ENCODE measurements at places on chromosomes 1 and 21.
A peak's percentile ranks its signal among the peaks of the same experiment; 100 is the strongest.

- peak; percentile 0 for DNase-seq
Observed at GRCh38 chr1:227892489-227893299, 55.0 kb downstream of the WNT9A start.

- no peak for DNase-seq
Observed at GRCh38 chr1:109622137-109622892, 2.7 kb downstream of the AMPD2 start.

DNA sequence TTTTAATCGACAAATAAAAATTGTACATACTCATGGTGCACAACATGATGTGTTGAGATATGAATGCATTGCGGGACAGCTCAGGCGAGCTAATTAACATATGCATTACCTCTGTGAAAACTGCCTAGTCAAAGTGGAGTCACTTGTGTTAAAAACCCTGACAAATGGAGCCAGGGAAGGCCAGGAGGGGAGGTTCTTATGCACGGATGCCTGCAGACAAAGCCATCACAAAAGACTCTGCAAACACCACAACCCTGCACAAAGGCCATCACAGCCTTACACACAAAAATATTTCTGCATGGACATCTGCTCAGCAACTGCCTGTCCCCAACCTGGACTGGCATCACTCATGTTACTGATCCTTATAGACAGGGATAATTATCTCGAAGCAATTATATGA lies 204.4 kb upstream of the AJAP1 start:
- no peak for DNase-seq

DNA sequence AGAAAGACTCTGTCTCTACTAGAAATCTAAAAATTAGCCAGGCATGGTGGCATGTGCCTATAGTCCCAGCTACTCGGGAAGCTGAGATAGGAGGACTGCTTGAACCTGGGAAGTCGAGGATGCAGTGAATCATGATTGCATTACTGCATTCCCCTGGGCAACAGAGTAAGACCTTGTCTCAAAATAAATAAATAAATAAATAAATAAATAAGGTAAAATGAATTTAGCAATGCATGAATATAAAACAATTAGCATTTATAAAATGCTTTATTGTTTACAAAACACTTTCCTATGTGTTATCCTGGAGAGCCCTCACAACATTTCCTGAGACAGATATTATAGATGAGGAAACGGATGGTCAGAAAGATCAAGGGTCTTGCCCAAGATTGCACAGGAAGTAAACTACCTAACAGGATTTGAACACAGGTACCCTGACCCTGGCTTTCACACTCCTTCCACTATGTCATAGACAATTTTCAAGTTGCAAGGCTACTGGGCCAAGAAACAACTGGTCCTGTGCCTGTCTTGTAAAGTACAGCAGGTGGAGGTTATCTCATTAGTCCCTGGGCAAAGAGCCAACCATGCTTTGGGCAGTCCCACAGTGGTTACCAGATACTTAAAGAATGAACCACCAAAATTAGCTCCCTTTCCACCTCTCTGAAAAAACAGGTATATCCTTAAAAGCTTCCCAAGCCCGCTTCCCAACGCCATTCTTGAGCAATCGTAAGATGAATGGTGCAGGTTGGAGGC lies 15.4 kb upstream of the VSIG8 start:
- DNase-seq: no peak

DNA sequence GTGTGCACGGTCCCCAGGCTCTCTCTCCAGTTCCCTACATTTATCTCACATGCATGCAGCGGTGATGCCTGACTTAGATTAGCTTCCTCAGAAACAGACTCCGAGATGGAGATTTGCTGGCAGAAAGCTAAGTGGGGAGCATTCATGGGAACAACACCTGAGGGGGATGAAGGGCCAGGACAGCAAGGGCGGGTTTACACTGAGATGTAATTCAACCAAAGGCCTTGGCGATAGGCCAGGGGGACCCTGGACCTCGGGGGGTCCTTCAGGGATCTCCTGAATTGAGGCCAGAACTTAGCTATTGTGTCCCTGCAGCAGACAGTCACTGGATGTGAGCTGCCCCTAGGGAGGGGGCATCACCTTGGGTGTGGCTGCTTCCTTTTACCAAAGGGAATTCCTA lies 246.1 kb upstream of the CSF3R start:
- no peak for DNase-seq

DNA sequence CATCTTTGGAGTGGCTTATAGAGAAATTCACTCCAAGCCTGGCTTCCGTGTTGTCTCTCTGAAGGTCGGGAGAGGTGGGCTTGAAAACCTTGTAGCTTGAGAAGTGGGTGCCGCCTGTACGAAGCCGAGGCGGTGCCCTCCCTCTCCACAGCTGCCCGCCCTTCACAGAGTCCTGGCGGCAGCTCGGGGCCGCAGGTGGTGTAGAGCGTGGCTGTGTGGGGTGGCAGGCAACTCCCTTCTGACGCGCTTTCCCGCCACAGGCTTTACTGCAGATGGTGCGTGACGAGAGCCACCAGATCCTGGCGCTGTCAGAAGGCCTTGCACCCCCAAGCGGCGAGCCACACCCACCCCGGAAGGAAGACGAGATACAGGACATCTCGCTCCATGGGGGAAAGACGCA lies 33.1 kb upstream of the DIP2A start:
- peak; percentile 40 for DNase-seq

DNA sequence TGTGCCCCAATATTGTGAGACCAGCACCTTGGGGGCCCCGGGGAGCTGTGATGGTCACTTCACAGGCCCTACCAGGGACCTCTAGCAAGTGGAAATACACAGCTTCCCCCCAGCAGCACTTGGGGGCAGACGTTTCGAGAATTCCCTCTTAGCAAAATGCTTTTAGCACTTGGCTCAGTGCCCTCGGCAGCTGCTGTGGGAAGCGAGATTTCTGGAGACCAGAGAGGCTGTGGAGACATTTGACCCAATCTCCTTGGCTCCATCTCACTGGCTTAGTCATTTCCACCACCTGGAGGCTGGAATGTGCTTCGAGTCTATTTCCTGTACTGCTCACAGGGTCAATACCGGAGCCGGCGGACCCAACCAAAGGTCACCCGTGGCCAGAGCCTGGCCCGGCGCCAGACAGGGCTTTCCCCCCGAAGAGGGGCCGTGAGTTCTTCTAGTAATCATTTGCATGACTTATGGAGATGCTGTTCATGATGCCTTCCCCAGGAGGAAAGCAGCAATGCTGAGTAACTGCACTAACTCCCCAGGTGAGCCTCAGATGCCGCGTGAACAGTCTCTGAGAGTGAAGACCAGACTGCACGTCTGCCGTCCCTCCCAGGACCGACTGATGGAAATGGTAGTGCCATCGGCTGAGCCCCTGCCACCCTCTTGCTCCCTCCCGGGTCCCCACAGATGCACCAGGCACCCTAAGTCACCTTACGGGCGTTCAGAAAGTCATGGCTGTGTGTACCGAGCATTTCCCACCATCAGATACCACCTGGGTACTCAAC lies 4.4 kb upstream of the C2CD2 start:
- DNase-seq: no peak

GRCh38 chr1:150596095-150596892 lies 16.9 kb upstream of the MCL1 start:
- no peak for DNase-seq

- no peak for DNase-seq
Observed at GRCh38 chr1:118999348-119000071, 11.4 kb upstream of the TBX15 start.

GRCh38 chr1:202016022-202016810 lies 5.8 kb downstream of the ELF3 start:
- DNase-seq: no peak

GRCh38 chr1:177864538-177865305 lies 105.1 kb downstream of the SEC16B start:
- DNase-seq: no peak

GRCh38 chr1:31166462-31166861 lies 73.2 kb downstream of the NKAIN1 start:
- DNase-seq: no peak

- DNase-seq: no peak
Observed at GRCh38 chr21:41834252-41834925, 44.8 kb downstream of the PRDM15 start.

DNA sequence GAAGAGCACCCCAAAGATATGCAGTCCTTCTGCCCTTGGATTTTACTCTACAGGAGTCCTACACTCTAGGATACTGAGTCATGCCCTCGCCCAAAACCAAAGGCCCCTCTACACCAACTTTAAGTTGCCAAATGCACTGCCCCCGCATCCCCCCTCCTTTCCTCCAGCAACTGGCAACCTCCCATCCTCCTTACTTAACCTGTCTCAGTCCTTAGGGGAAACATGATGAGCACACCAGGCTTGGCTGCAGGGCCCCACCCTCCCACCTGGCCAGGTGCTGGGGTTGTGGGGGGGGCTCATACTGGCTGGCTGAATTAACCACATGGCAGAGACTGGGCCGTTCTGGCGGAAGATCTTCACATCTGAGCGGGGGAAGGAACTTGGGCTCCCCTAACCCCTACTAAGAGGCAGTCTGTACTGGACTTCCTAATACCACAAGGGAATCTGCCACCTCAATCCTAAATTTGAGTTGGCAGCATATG lies 1.2 kb downstream of the HDGF start:
- DNase-seq: peak; percentile 66

- DNase-seq: peak; percentile 25
Observed at GRCh38 chr1:72037745-72038343, 244.5 kb downstream of the NEGR1 start.

- DNase-seq: peak; percentile 27
Observed at GRCh38 chr1:39409055-39409816, 82.2 kb upstream of the BMP8A start.

GRCh38 chr1:70727886-70728489 lies 316.9 kb downstream of the CTH start:
- DNase-seq: no peak

GRCh38 chr1:38716229-38716628 lies 143.3 kb downstream of the RRAGC start:
- DNase-seq: no peak

DNA sequence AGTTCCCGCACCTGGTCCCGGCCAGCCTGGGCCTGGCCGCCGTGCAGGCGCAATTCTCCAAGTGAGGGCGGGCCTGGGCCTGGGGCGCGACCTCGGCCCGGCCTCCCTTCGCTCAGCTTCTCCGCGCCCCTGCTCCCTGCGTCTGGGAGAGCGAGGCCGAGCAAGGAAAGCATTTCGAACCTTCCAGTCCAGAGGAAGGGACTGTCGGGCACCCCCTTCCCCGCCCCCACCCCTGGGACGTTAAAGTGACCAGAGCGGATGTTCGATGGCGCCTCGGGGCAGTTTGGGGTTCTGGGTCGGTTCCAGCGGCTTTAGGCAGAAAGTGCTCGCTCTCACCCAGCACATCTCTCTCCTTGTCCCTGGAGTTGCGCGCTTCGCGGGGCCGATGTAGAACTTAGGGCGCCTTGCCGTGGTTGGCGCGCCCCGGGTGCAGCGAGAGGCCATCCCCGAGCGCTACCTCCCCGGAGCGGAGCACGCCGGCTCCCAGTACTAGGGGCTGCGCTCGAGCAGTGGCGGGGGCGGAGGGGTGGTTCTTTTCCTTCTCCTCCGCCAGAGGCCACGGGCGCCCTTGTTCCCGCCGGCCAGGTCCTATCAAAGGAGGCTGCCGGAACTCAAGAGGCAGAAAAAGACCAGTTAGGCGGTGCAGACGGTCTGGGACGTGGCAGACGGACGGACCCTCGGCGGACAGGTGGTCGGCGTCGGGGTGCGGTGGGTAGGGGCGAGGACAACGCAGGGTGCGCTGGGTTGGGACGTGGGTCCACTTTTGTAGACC lies 1.2 kb downstream of the OLIG1 start:
- DNase-seq: peak; percentile 31

- no peak for DNase-seq
Observed at GRCh38 chr1:192993426-192994085, 65.6 kb downstream of the UCHL5 start.

GRCh38 chr1:156828400-156829124 lies 11.9 kb upstream of the SH2D2A start:
- DNase-seq: no peak

DNA sequence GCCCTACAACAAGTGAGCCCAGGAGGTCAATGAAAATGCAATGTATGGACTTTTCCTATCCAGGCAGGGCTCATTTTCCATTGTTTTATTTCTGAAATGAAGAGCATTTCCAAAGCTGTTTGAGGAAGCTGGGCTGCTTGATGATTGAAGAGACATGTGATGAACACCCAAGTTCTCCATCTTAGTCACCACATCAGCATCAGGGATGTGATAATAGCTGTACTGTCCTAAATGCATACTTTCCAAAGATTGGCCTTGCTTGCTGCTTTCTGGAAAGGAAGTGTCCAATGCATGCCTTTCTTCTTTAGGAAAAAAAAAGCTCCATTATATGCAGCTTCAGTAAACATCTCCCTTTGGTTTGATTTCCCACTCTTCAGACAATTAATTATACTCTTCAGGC lies 425.9 kb upstream of the RUNX1 start:
- DNase-seq: no peak

DNA sequence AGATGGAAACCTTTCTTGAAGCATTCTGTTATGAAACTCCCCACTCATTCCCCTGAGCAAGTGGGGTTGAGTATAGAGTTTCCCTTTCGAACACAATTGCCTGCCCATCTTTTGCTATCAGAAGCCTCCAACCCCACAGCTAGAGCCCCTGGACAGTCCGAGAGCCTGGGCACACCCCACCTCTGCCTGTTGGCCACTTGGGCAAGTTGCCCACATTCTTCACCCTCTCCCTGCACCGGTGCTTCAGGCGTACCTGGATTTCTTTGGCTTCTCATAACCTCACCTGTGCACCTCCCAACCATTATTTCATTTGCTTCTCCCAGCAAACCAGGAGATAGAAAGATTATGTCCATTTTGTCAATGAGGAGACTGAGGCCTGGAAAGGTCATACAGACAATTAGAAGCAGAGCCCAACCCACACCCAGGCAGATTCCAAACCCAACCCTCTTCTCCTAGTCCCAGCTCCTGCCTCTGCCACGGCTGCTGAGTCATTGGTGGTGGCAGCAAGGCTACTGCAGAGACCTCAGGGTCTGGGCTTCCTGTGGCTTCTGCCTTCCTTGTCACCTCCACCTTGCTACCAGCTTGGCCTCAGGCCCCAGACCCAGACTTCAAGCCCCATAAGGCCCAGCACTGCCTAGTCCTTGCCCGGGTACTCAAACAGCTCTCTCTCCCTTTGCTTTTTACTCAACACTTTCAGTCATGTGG lies 118.7 kb upstream of the ZBTB40 start:
- DNase-seq: no peak

DNA sequence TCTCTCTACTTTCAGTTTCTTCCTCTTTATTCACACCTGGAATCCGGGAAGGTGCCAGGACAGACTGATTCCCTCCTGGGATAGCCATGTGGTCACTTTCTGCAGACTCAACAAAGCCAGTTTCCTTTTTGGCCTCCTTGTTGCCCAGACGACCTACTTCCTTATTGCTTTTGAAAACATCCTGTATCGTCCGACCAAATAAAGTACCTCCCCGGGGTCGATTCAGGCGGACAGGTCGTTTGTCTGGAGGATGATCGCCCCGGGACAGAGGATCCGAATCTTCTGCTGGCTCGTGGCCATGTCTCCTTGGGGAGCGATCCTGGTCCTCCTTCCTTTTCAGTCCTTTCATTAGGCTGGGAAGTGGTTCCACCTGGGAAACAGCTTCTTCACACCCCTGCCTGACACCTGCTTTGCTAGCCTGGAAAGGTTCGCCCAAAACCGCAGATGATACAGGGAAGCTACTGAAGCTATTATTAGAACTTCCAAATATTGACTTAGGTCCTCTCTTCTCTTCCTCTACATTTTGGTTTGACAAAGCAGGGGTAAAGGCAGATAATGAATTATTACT lies 1.2 kb downstream of the MCM3AP start:
- DNase-seq: no peak
